Activated CD4-positive, alpha-beta T cell treated with anti-CD3 and anti-CD28 coated beads, Interleukin-2, amount 50 U/mL, for 4 hours (primary cell): ENCODE measurements at places on chromosomes 5 and 9.

DNA sequence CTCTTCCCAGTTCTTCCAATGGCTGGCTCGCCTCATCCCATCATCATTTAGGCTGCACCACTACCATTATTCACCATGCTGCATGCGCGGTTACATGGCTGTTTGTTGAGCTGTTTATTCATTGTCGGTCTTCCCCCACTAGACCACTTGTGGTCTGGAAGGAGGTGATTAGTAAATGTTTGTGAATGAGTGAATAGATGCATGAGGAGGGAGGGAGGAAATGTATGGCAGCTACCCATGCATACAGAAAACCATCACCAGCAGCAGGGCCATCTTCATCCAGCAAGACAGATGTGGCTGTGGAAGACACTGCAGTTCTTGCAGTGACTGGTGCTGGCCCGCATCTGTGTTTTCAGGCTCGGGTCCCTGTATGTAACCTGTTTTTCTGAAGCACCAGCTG is 113.3 kb upstream of the SAP30L start:
- DNase-seq: no peak

DNA sequence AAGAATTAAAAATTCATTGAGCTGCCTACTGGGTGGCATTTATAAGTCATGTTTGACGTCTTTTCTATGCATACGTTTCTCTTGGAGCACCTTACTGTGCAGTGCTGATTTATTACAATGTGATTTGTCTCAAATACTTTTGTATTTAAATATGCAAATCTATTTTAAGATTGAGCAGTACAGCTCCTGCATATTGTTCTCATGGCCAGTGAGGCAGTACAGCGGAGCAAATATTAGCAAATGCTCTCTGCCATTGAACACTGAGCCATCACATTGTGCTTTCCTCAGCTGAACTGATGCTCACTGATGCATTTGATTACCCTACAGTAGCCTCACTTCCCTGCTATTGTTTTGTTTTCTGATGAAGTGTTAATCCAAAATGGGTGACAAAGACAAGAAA is 149.6 kb downstream of the HTR1A start:
- DNase-seq: no peak

DNA sequence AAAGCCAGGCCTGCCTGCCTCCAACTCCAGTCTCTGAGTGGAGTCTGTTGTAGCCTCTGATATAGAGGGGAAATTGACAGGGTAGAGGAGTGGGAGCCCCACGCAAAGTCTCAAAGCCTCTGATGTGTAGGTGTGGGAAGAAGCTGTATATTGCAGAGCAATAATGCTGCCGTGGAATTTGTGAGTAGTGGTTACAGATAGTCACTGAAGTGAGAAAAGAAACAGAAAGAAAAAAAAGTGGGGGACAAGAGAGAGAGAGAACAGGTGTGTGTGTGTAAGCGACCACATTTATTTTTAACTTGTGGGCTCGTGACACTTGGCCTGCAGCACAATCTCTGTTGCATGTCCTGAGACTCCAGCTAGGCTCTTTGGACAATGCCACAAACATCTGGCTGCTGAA is 227.8 kb downstream of the NSG2 start:
- DNase-seq: no peak

DNA sequence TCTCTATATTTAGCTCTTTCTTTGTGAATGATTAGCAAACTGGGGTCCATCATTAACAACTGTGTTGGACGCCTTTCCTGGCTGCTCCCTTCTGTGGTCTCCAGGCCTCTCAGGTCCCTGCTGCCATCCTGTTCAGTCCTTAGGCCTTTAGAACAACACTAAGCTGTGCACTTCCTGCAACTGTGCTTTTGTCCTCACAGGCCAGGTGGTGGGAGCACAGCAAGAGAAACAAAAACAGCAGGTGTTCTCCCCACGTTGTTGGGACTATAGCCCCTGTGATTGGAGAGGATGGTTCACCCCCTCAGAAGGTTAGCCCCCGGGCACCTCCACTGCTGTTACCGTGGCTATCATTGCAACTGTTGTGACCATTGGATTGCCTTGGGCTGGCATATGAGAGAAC is 41.7 kb upstream of the CLINT1 start:
- DNase-seq: no peak

DNA sequence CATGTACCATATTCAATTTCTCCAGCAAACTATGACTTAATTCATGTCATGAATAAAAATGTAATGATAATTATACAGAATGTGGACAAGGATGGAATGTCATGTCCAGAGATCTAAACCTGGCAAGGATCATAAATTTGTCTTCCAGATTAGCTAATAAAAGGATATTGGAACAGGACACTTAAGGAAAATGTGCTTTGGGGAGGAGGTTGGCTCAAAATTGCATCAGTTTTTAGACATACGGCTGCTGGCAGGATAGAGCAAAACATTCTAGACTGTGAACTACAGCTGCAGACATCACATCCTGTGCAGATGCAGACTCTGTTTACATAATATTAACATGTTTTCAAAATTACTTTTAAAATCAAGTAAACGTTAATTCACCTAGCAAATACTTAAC is 248.4 kb downstream of the TLR4 start:
- no peak for DNase-seq

DNA sequence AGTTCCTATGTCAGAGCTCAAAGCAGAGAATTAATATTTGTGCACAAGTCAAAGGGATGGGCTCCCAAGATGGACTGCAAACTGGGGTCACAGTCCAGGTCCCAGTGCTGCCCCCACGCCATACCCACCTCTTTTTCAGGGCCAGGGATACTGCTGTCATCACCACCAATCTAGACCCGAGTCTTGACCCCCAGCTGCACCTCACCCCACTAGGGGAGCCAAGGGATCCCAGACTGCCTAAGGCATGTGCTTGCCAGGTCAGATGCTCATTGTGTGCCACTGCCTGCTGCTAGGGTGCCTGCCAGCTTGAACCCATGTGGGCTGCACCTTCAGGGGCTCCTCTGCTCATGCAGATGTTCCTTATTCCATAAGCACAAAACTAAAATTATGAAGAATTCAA is 215.6 kb upstream of the NREP start:
- no peak for DNase-seq

GRCh38 chr9:98522487-98522886 is 186.2 kb downstream of the GABBR2 start:
- DNase-seq: no peak

GRCh38 chr5:159917994-159918393 is 1.7 kb downstream of the ADRA1B start:
- no peak for DNase-seq

GRCh38 chr9:74577956-74578355 is 80.8 kb downstream of the RORB start:
- DNase-seq: no peak

DNA sequence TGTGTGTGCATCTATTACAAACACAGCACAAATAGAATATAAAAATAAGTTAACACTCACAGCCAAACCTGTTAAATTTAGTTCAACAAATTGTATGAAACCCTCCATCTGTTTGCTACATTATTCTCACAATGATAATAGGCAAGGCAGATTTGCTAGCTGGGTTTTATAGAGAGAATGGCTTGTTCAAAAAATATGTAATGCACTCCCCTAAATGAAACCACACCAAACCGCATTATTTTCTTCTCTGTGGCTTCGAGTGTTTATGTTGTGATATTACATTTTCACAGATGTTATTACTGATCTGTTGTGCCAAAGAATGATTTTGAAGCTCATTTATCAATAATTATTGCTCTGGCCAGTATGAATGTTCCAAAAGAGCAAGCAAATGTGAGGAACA is 92.9 kb downstream of the SPATA31D1 start:
- no peak for DNase-seq

- no peak for DNase-seq
Measured at GRCh38 chr5:179171251-179171815, 111.2 kb downstream of the ZNF354C start.

DNA sequence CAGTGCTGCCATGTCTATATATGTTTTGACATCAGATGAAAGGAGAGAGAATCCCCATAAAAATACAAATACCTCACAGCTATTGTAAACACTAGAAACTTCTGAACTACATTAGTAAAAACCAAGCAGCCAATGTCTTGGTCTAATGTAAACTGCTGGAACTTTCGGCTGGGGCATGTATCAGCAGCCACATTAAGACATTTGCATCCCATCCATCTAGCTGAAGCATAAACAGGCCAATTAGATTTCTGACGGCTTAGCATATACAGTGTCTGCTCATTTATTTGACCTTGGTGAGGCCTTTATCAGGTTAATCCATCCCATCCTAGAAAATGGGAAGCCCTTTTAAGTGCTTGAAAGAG is 65.7 kb downstream of the PTCH1 start:
- no peak for DNase-seq

GRCh38 chr5:27810458-27810857 is 772.1 kb upstream of the CDH9 start:
- DNase-seq: no peak

GRCh38 chr9:134689321-134690181 is 47.9 kb downstream of the COL5A1 start:
- DNase-seq: no peak
